ENCODE measurements at places on chromosomes 13 and 19.

GRCh38 chr19:55369653-55370304 is 484 bp downstream of the IL11 start:
- no peak for DNase-seq

- DNase-seq = no peak
Observed at GRCh38 chr19:53389978-53390377, 5.0 kb upstream of the ZNF765 start.

GRCh38 chr19:41746593-41747227 is 8.6 kb upstream of the CEACAM6 start:
- peak; percentile 67 for DNase-seq

- DNase-seq = no peak
Observed at GRCh38 chr19:52648336-52649016, 10.3 kb upstream of the ZNF83 start.

GRCh38 chr13:99963816-99964339 is 7.7 kb downstream of the ZIC5 start:
- no peak for DNase-seq

GRCh38 chr13:78686461-78686860 is 27.5 kb upstream of the OBI1 start:
- no peak for DNase-seq

GRCh38 chr13:79285159-79285558 is 120.9 kb downstream of the RBM26 start:
- DNase-seq = no peak

DNA sequence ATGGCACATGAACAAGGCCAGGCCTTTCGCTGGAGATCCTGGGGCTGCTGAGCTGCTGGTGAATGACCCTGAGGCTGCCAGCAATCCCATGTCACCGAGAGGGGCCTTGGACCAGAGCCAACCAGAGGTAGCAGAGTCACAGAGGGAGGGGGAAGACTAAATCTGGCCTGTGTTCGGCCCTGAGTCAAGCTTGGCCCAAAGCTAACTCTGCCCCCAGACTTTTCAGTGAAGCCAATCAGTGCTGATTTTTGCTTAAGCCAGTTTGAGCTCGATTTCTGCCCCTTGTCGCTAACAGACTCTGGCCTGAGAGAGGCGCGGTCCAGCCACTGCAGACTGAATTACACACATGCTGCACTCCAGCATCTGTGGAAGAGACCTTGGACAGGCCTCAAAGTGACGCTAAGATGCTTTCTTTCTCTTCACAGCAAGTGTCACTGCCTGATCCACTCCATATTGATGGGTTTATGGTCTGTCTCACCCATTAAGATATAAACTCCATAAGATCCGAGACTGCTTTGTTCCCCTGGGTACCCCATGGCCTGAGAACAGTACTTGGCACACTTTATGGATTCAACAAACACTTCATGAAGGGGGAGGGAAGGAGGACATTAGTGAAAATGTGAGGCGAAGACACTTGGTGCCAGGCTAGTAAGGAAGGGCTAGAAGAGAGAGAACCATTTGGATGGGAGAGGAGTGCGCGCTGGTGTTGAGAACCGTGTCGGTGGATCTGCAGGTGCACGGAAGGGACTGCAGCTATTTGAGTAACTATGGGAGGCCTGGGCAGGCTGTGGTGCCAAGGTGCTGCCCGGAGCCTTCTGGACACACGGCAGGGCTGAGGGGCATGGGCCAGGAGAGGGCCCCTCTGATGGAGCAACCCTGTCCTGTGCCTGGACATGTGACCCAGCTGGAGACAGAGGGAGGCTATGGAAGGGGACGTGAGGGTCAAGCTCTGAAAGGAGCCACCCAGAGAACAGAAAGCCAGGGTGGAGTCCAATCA is 17.6 kb downstream of the RANBP3 start:
- DNase-seq = no peak

GRCh38 chr19:14495672-14496028 is 277 bp downstream of the GIPC1 start:
- no peak for DNase-seq

DNA sequence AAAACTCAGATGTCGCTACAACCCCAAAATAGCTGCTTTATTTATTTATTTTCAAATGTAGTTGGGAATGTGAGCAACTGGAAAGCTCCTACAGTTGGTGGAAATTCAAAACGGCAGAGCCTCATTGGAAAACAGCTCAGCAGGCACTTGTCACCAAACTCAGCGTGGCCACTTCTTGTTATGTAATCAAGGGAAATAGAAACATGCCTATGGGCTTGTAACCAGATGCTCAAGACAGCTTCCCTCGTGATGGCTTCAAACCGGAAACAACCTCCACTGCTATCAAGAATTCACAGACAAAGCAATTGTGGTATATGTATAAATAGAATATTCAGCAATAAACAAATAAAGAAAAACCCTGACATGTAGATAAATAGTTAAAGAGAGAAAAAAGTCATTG is 627.8 kb upstream of the SLC10A2 start:
- no peak for DNase-seq

- DNase-seq = no peak
Observed at GRCh38 chr13:31772231-31772630, 32.9 kb downstream of the RXFP2 start.

GRCh38 chr19:30102239-30102638 is 160.2 kb downstream of the URI1 start:
- no peak for DNase-seq

DNA sequence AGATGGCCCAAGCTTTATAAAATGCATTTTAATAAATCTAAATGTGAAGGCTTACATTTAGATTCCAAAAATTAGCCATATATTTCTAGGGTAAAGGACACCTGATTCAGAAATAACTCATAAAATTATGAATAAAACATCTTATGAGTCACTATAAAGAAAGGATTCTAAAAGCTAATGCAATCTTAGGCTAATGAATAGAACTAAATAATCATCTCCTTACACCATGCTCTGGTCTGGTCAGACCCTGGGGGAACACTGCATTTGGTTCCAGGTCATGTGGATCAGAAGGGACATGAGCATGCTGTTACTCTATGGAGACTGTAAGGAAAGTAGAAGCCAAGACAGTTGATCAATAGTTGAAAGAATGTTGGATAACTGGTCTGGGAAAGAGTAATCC is 370.4 kb downstream of the NDFIP2 start:
- DNase-seq = no peak

GRCh38 chr19:17411801-17412200 is 6.4 kb upstream of the BST2 start:
- no peak for DNase-seq

- DNase-seq = no peak
Observed at GRCh38 chr13:107421951-107422350, 793.4 kb downstream of the LIG4 start.

DNA sequence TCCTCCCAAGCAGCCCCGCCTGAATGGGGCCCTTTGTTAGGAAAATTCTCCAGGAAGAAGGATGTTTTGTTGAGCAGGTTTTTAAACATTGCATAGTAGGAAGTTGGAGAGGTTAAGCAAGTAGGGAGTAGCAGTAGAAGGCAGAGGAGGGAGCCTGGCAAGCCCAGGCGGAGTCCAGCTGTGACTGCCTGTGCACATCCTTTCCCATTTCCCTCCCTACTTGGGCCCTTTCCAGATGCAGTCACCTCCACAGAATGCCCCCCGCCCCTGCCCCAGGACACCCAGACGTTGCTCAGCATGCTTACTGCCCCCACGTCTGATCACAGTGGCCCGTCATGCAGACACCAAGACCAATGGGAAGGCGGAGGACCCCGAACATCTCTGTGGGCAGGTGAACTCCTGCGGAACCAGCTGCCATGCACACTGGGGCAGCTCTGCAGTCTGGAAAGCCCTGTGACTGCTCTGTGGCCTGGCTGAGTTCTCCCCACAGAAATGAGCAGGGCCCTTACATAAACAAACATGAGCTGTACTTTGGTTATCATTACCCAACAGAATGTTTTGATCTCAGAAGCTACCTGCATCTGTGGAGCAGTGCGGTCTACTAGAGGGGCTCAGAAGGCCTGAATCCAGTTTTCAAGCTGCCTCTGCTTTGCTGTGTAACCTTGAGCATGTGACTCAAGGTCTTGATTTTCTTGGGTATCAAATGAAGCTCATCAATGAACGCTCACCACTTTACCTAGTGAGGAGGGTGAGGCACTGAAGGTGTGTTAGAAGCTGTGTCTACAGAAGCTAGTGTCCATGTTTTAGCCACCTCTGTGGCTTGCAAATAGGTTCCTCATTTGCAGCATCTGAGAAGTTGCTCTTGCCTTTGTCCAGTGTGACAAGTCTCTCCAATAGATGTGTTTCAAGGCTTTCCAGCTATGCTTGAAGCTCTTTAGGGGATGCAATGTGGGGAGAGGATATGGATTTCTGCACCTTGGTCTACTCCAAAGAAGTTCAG is 84.2 kb downstream of the TNFRSF19 start:
- DNase-seq = no peak

- no peak for DNase-seq
Observed at GRCh38 chr19:11125994-11126685, 29.4 kb downstream of the SPC24 start.

DNA sequence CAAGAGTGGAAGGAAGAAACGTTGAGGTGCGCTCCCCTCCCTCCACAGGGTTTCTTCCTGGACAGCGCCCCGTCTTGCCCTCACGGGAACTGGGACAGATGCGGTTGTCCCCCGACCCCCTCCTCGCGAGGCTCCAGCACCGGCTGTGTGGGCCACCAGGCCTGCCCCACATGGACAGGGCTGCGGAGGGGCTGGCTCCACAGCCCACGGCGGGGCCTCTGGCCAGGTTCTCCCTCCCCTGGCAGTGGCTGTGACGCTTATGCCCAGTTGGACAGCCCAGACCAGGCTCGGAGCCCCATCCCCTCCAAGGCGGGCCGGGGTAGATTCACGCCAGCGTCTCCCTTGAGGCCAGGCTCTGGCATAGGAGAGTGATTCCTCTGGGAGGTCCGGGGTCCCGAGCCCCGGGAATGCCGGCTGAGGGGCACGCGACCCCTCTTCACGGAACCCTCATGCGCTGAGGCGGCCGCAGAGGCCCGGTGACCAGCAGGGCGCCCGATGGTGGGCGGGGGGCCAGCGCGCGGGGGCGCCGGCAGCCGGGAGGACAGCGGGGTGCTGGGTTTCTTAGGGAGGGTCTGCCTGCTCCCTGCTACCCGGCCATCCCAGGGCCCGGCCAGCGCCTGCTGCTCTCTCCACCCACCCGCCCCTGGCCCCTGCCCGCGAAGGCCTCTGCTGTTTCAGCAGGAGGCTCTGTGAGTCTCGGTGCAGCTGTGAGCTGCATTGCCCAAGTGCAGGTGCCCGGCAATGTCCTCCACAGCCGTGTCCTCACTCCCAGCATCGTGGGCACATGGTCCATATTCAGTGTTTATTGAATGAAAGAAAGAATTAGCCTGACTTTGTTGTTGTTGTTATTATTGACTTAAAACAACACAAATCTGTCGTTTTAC is 20.3 kb upstream of the GAS6 start:
- DNase-seq = no peak

DNA sequence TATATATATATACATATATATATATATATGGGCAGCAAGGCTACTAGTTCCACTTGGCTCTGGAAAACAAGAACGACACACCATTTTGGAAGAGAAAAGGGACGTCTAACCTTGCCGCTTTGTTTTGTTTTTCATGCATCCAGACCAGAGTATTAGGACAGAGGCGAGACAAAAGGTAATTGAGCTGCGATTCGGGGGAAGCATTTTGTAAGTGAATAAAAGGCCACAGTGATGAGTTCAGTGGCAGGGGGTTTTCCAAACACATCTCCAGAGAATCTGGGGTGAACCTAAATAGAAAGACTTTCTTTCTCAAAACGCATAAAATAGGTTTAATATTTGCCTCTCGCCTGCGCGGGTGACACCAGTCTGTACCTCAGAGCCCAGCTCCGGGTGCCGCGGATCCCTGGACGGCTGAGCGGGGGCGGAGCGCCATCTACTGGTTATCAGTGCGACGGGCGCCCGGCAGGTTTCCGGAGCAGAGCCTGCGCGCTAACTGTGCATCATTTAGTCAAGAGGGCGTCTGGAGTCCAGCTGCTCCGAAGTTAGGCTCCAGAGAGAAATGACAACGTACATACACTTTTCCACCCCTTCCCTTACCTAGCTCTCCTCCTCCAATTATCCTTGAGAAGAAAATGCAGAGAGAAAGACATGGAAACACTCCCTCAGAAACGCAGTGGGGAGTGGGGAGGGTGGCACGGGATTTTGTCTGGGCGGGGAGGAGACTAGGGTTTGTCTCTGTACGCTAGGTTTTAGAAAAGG is 262.3 kb downstream of the TBC1D4 start:
- no peak for DNase-seq

- DNase-seq = no peak
Observed at GRCh38 chr13:91593456-91593855, 195.0 kb downstream of the GPC5 start.

GRCh38 chr19:43956827-43957226 is 5.8 kb downstream of the ZNF221 start:
- no peak for DNase-seq

- no peak for DNase-seq
Observed at GRCh38 chr19:30214651-30215051, 157.5 kb upstream of the ZNF536 start.

GRCh38 chr13:46609726-46610125 is 56.8 kb downstream of the LRCH1 start:
- no peak for DNase-seq

DNA sequence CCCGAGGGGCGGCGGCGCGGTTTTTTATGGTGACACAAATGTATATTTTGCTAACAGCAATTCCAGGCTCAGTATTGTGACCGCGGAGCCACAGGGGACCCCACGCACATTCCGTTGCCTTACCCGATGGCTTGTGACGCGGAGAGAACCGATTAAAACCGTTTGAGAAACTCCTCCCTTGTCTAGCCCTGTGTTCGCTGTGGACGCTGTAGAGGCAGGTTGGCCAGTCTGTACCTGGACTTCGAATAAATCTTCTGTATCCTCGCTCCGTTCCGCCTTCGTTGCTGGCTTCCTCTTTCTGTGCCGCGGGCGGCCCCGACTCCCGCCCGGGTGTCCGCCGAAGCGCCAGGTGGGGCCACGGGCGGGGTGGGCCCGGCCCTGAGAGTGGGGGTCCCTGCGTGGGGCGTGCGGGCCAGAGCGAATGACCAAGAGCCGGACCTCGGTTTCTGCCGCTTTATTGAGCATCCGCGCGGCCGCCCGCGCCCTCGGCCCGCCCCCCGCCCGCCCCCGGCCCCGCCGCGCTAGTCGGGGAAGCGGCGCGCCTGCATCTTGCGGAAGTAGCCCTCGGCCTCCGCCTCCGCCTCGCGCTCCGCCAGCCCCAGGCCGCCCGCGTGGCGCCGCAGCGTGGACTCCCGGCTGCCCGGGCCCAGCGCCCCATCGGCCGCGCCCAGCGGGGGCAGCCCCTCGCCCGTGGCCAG is 9.6 kb downstream of the PLPPR3 start:
- DNase-seq = no peak

- DNase-seq = no peak
Observed at GRCh38 chr13:69288026-69288425, 819.6 kb upstream of the ATXN8OS start.

GRCh38 chr13:75432811-75433244 is 49.1 kb downstream of the TBC1D4 start:
- no peak for DNase-seq

GRCh38 chr19:6828698-6829633 is 56.5 kb downstream of the VAV1 start:
- no peak for DNase-seq

DNA sequence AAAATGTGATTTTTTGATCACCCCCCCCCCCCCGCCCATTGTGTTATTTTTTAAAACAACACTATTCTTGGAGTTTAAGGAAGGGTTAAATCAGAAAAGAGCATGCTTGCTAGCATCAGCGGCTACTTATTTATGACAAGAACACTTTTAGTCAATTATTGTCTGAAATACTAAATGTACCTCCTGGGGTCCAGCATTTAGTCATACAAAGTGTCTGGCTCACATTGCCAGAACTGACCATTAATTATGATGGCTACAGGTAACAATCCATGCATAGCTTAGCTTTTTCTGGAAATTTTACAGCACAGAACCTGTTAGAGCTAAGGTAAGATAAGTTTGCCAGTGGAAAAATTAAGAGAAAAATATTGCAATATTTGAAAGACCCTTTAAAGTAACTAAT is 90.1 kb downstream of the PCDH9 start:
- no peak for DNase-seq
